Stimulated activated naive CD4-positive, alpha-beta T cell treated with Interleukin-2 at 50 U/mL for 16 hours (primary cell): ENCODE measurements at places on chromosomes 7 and 10.

DNA sequence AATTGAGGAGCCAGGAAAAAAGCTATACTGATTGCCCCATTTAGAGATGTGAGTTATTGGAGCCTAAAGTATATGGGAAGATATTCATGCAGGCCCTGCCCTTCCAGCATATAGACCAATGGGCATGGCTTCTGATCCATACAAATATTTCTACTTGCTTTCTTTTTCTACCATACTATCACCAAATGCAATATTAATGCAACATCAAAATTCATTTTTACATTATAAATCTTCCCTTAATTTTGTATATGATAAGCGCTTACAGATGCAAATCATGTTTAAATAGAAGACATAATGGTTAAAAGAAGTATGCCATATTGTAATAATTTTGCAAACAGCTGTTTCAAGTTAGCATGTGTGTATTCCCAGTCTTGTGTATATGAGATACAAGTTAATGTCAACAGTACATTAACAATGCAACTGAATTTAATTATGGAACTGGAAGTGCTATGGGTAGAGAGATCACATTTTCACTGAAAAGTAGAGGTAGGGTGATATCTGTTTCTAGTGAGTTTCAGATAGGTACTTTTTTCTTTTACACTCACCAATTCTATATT, 24.6 kb upstream of the WNT16 start:
- DNase-seq = no peak

- no peak for DNase-seq
Observed at GRCh38 chr10:2232479-2232878, 495.2 kb upstream of the ADARB2 start.

DNA sequence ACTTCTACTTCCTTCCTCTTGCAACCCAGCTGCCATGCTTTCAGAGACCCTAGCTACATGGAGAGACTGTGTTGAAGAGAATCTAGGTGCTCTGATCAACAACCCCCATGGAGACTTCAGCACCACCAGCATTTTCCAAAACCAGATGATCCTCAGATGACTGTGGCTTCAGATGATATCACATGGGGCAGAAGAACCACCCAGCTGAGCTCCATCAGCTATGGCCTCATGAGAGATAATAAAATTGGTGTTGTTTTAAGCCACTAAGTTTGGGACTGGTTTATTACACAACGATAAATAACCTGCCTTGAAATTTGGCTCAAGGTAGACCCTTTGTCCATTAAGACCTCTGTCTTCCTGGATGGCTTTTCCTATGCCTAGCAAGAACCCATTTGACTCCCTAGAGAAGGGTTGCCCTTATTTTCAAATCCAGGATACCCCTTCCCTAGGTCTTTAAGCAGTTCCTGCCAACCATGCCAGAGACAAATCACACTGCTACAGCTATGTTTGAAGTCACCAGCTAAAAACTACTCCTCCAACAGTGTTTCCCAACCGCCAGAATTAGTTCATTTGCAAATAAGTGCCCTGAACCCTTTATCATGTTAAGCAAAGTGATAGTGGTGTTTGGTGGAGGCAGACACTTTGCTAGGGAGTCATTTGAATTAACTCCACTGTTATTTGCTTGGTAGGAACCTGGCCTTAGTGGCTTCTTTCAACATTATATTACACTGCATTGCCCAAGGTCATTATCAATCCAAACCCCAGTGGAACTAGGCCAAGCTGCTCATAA, 136.9 kb upstream of the PALS2 start:
- DNase-seq = no peak

- no peak for DNase-seq
Observed at GRCh38 chr7:14340393-14341074, 351.1 kb upstream of the ETV1 start.

- DNase-seq = peak; percentile 13
Observed at GRCh38 chr7:74454021-74454924, 567 bp downstream of the GTF2IRD1 start.

DNA sequence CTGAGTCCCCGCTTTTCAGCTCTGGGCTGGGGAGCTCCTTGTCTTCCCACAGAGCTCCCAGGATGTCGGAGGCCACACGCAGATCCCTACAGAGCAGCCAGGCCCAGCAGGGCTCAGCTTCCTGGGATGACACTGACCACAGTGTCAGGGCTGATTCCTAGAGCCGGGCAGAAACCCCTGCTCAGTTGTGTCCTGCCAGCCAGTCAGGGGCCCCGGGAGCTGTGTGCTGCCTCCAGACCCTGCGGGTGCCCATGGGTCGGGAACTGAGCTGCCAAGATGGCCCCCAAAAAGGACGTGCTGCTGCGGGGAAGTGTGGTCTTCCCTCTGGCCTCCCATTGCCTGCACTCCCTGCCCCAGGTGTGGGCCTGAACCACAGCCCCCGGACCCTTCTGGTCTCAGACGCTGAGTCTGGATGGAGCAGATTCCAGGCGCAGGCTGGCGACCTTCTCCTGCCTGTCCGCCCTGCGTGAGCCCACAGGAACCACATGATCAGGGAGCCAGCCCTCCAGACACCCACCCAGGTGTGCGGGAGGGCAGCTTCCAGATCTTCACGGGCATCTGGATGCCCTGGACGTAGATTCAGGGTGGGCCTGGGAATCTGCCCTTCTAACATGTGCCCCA, 217.4 kb downstream of the MAD1L1 start:
- no peak for DNase-seq

DNA sequence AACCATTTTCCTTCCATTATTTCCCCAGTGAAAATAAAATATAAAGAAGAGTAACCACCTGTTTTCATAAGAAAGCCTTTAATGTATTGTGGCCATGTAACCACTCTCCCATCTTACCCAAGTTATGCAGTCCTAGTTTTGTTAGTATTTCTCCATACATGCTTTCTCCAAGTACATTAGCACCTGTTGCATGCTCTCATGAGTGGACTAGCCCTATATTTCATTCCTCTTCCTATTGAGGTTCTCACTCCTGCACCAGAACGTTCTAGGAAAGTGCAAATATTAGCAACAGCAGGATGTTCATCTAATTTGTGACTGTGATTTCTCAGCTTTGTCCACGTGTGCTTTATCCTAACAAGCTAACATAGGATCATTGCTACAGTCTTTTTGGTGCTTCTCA, 155.1 kb upstream of the NPVF start:
- DNase-seq = no peak

GRCh38 chr10:18528292-18528691, 123.1 kb downstream of the NSUN6 start:
- no peak for DNase-seq

DNA sequence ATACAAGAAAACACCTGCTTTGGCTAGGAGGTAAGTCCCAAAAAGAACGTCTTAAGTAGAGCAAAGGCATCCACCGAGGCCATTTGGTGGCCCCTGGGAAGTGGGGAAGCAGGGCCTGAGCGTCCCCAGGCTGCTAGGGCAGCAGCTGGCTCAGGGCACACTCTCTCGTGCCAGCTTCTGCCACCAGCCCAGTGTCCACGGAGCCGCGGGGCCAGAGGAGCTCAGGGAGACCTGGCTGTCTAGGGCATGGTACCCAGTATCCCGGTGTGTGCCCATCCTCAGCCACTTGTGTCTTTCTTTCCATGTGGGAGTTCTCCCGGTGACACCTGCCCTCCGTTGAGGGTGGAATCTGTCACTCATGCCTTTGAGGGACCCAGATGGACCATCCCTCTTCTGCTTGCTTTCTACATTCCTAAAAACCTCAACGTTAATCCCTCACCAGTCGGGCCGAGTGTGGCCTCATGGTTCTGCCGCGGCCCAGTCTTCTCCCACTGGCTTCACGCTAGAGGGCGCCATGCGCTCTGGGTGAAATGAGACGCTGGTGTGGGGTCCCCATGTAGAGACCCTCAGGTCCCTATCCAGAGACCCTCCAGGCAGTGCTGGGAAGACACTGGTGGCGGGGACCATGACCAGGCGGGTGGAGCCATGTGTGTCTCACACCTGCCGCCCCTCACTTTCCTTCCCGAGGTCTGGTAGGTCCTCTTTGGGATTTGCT, 9.5 kb upstream of the AP5Z1 start:
- no peak for DNase-seq

- no peak for DNase-seq
Observed at GRCh38 chr10:114534571-114534981, 123.5 kb downstream of the ABLIM1 start.

GRCh38 chr7:16727736-16728135, 25.8 kb upstream of the TSPAN13 start:
- DNase-seq = no peak

DNA sequence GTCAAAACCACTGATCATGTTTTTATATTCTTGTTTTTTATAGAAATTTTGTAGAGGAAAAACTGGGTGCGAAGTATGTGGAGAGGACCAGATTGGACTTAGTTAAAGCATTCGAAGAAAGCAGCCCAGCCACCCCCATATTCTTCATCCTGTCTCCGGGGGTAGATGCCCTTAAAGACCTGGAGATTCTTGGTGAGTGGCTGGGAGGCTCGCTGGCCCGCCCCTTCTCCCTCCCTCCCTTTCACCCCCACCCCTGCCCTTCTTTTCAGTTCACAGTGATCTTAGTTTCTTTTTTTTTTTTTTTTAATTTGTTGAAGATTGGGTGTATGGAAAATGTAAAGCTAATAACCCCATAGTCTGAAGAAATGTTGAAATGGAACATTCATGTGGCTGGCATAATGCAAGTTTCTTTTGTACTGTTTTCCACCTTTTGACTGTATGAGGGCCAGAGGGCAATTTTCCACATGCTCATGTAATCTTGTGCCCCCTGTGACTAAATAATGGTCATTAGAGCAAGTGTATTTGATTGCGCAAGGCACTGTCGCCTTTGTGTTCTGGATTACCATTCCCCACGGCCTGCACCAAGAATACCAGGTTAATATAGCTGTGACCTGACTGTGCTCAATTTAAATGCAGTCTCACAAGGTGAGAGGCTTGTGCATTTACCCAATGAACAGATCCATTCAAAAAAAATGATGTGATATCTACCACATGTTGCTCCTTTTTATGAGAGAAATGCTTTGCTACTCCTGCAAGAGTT, 77.7 kb downstream of the CDCA7L start:
- no peak for DNase-seq

GRCh38 chr10:103598654-103599115, 105.2 kb downstream of the NEURL1 start:
- no peak for DNase-seq

DNA sequence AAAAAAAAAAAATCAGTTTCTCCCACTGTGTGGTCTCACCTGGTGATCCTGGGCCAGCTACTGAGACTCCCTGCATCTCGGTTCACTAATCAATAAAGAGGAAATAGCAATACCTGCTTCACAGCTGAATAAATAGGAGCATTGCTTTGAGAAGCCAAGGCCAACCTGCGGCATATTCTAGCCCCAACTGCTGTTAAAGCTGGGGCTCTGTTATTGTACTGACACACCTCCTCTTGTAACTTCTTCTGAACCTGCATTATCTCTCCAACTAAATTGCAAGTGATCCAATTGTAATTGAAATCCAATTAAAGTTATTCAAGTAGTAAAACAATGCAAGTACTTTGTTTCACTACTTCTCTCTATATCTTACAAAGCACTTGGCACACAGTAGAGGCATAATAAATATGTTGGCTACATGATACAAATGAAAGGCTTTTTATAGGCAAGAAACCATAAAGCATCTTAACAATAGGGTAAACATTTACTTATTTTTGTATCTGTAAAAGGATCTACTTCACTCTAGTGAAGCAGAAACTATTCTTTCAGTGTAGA, 38.4 kb downstream of the AMPH start:
- DNase-seq = no peak

GRCh38 chr10:35195361-35196306, 69.0 kb downstream of the CREM start:
- DNase-seq = peak; percentile 75

DNA sequence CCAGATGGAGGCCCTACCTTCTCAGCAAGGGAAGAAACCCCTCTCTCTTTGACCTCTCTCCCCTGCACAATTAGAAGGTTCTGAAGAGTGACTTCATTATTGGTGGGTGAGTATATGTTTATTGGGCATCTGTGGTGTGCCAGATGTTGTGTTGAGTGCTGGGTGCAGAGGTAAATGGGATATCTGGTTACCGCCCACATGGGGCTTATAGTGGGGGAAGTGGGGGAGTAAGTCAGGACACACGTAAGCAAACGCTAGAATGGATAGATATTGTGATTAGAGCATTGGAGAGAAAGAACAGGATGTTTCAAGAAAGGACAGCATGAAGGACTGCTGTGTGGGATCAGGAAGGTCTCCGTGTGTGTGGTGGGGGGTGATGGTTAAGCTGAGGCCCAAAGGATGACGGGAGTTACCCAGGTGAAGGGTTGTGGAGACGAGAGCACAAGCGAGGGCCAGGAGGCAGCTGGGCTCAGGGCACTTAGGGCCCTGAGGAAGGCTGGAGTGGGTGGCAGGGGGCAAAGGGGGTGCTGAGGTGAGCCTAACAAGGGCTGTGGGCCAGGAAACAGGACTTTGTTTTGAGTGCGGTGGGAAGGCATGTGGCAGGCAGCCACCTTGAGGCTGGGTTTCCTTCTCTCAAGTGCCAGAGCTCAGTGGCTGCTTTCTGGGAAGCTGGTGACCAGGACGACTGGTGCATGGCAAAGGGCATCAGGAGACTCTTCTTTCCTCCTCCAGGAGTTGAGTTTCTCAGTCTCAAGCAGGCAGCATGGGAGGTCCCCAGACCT, 299.9 kb downstream of the RPS24 start:
- DNase-seq = no peak

GRCh38 chr10:128178302-128178958, 52.2 kb upstream of the MKI67 start:
- DNase-seq = peak; percentile 36

DNA sequence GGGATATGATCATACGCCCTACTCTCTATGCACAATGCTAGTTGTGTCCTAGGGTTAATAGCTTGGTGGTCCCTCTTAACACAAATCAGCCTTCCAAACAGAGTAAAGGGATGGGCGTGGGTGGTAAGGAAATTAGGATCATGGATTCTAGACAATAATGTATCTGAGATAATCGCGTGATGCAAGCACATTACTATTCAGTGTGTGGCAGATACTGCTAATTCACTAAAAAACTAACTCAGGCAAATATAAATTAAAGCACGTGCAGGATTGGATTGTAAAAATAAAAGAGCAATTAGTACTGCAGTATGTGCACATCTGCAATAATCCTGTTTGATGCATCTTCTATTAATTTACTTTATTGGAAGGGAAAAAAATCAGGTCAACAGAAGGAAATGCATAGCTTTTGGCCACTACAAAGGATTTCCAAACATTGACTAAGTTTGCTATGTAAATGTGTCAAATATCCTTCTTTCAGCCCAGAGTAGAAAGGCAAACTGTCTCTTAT, 22.0 kb downstream of the TWIST1 start:
- DNase-seq = no peak

- DNase-seq = no peak
Observed at GRCh38 chr7:29622335-29623265, 59.0 kb downstream of the PRR15 start.

GRCh38 chr10:18261768-18262231, 121.6 kb downstream of the CACNB2 start:
- no peak for DNase-seq

- no peak for DNase-seq
Observed at GRCh38 chr10:51047857-51048256, 26.4 kb upstream of the PRKG1 start.

DNA sequence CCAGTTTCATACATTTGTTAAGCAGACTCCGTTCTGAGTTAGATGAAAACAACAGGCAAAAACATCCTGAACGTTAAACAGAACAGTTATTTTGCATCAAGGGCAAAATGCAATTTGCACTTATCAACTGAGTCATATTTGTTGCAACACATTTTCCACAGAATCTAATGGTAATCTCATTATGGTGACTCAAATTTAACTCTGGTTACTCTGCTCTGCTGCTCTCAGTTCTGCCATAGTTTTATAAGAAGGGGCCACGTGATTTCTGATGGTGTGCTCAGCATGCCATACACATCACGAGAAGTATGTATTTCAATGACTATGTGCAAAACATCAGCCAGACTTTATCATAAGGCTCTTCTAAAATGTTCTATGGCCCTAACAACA, 148.8 kb downstream of the CHCHD3 start:
- DNase-seq = no peak

- peak; percentile 14 for DNase-seq
Observed at GRCh38 chr10:58266826-58267712, 625 bp downstream of the IPMK start.
